ENCODE measurements at places on chromosomes 7 and 10. TPM values are rescaled to one million over a fixed set of nuclear protein-coding genes. Genes with fewer than 3 reads are reported as not detected.

Gene CYP2E1
- total RNA-seq: 0.50 TPM

Gene LIPM
- total RNA-seq: not detected

Gene CYP3A7
- 37.8 TPM for total RNA-seq

Gene SUV39H2
- total RNA-seq: 8.5 TPM

Gene STAM
- total RNA-seq: 21.6 TPM

Gene CDHR3
- 4.9 TPM for total RNA-seq
